IPS DF 6.9 (cell line): ENCODE measurements at places on chromosomes 13 and 19.

DNA sequence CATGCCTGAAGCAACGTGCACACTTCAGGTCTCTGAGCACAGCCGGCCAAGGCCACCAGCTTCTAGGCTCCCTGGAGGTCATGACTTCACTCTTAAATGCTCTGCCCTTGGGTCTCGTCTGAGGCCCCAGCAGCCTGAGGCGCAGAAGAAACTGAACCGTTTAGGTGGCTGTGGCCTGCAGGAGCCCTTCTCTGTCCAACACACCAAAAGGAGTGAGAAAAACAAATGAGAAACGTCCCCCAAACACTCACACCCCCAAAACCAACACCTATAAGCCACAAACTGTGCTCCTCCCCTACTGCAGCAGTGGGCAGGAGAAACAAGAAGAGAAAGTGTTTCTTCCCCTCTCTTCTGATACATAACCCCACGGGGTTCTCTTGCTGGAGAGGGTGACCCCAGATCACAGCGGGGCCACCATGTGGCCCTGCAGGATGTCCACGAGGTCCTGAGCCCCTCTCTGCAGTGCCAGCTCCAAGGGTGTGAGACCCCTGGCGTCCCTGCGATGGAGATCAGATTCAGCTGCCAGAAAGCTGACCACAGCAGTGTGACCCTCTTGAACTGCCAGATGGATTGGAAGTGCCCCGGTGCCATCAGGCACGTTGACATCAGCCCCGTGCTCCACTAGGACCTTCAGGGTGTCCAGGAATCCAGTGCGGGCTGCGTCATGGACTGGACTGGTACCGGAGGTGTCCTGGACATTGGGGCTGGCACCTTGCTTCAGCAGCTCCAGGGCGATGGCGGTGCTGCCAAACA is 1.0 kb upstream of the KRI1 start:
- no peak for DNase-seq

DNA sequence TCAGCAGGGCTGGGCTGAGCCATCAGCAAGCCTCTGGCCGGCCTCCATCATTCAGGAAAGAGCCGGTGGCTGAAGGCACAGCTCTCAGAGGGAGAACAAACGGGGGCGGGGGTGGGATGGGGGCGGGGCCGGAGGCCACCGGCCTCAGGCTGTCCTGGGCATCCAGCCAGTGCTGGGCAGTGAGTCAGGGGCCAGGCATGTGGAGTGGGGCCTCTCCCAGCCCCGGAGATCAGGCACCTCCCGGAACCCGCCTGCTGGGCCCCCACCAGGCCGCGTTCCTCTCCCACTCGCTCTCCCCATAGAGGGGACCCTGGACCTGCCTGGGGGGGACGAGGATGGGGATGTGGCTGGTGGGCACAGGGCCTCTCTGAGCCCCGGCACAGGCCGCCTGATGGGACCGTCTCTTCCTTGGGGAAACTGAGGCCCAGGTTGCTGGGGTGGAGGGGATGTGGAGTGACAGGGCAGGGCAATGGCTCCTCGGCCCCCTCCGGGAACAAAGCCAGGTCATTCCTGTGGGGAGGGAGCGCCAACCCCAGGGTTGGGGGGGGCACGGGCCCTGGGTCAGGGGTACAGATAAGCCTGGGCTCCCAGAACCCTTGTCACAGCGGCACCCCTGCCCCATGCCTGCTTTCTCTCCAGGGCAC is 12.9 kb downstream of the SPC24 start:
- DNase-seq = no peak

DNA sequence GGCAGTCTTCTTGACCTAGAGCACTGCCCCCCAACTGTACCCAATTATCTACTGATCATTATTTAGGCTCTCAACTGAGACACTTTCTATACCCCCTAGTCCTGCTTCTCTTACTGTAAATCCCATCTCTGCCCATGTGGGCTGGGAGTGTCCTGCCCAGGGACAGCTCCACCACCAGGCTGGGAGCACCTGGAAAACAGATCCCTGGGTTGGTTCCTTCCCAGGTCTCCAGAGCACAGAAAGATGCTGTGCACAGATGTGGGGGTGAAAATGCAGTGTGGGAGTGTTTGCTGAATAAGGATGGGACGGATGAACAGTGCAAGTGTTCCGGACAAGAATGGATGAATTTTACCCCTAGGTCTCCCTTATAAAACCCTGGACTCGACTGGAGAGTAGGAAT is 12.7 kb downstream of the CYP4F2 start:
- no peak for DNase-seq

DNA sequence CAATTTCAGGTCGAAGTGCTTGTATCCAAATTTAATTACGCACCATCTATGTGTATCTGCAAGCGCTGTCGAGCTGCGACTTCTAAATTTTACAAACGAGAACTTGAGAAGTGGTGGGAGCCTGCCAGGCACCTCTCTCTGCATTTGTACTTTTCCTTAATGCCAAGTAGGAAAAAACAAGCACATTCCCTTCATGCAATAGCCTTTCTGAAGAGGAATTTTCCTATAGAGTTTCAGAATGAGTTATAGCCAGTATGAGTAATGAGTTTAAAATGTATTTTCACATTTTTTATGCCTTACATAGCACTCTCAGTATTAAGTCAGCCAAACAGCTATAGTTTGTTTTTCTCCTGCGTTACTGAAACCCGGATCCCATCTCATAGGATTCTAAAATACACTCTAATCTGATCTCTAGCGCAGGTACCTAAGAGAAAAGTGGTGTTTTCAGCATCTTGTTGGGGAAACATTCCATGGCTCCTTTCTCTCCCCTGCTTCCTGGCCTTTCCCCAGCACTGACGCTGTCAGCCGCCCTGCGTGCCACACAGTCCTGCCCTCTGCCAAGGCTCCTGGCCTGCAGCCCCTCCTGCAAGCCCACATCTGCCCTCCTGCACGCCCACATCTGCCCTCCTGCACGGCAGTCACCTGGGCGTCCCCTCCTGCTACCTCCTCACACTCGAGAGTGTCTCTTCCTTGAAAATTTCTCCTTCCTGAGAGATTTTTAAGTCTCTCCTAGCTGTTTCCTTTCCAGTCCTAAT is 526.9 kb downstream of the MYO16 start:
- no peak for DNase-seq

DNA sequence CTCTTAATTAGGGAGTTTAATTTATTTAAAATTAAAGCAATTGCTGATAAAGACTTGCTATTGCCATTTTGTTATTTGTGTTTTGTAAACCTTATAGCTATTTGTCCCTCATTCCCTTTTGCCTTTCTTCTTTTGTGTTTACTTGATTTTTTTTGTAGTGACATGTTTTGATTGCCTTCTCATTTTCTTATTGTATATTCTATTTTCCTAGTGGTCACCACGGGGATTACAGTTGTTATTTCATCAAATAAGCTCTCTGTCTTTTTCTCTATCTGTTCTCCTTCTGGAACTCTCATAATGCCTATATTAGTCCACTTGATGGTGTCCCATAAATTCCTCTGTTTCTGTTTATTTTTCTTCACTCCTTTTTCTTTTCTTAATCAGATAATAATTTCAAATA is 64.4 kb upstream of the FRY start:
- DNase-seq = no peak

DNA sequence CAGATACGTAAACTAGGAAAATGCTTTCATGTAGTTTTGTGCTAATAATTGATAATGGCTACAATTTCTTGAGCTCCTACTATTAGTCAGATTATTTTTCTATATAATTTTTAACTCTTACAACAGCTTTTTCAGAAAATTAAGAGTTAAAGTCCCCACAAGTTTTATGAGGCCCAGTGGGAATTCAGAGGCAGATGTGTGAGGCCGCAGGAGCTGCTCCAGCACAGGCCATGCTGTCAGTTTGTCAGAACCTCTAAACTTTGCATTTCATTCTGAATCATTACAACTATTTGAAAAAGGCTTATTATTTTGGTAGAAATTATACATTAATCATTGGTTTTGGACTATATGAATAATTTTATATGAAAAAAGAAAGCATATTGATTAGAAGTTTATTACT is 370.8 kb downstream of the MYO16 start:
- no peak for DNase-seq

- no peak for DNase-seq
Measured at GRCh38 chr13:44368062-44368591, 5.5 kb upstream of the SERP2 start.

DNA sequence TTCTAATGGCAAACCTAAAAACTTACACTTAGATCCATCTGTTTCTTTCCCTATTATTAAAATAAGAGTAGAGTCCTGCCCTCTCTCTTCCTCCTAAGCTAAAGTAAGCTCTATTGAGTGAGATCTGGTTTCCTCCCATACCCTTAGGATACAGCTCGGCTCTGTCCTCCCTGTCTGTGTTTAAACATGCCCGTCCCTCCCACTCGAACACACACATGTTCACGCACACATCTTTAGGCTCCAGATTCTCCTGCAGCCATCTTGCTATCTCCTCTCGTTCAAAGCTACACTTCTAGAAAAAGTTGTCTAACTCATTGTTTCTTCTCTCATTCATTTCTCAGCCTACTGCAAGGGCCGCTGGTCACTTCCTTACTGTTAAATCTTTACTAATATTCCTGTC is 15.1 kb upstream of the CEBPG start:
- DNase-seq = no peak

DNA sequence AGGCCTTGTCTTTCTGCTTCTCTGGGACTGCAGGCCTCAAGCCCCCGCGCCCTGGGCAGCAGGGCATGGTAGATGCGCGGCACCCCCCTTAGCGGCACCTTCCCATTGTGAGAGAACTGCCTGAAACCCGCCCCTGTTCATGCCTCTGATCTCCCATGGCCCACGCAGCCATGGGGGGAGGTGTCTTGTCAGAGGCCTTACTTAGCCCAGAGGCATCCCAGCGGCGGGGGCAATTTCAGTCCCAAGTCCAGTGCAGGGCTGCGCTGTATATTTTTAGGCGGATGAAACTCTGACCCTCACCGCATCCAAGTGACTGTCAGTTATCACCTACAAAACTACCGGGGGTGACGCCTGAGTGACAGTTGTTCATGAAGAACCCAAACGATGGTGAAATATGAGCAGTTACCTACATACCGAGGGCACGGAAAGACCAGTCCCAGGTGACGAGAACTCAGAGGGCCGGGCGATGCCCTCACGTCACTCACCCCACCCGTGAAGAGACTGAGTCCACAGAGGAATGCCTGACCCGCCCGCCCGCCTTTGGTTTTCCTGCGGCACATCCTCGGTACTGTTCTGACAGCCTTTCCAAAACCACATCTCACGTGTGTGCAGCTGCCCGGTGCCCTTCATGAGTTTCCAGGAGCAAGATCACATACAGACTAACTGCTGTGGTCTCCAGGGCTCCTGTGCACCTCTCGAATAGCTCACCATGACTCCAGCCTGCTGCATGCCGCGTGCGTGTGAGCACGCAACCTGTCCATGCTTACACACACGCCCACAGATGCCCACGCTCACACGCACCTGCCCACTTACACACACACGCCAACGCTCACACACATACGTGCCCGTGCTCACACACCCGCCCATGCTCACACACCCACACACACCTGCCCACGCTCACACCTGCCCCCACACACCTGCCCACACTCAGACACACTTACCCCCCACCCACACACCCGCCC is 14.4 kb downstream of the IL17D start:
- no peak for DNase-seq

DNA sequence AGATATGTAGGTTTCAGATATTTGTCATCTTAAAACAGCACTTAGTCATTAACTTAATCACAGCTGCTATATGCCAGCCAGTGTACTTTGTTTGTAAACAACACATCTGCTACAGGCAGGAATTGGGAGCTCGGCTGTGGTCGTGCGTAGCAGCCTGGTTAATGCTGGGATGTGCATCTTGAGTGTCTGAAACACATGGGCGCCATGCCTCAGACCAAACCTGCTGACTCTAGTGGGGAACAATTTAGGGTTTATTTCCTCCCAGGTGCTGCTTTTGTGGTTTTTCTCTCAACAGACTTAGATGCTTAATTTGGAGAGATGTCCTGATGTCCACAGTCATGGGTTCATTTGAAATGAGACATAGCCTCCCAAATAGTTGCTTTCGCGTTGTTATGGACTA is 238.5 kb upstream of the TMTC4 start:
- DNase-seq = no peak

GRCh38 chr19:37353968-37354367 is 16.9 kb upstream of the ZNF527 start:
- no peak for DNase-seq

DNA sequence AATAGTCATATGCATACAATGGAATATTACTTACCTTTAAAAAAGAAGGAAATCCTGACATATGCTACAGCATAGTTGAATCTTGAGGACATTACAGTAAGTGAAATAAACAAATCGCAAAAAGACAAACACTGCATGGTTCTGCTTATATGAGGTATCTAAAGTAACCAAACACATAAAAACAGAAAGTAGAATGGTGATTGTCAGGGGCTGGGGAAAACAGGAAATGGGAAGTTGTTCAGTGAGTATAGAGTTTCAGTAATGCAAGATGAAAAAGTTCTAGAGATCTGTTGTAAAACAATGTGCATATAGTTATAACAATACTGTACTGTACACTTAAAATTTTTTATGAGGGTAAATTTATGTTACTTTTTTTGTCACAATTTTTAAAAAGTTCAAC is 219.4 kb downstream of the KLF5 start:
- no peak for DNase-seq

- DNase-seq = peak; percentile 37
Measured at GRCh38 chr19:7197119-7197759, 97.0 kb downstream of the INSR start.

DNA sequence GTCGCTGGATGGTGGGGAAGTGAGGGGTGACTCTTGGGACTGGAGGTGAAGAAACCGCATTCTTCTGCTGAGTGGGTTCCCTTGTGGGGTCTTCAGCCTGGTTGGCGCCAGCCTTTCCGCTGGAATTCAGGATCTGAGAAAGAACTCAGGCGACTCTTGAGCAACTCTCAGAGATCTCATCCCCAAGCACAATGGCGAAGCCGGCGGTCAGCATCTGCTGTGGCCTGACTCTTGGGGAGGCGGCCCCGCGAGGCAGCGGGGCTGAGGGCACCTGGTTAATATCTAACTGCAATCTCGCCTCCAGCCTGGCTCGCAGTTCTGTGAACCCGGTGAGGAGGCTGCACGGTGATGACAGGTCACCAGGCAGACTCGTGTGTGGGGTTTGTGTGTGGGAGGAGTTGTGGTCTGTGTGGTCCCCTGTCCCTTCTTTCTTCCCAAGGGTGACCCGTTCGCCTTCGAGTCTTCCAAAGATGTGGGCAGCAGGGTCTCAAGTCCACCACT is 883 bp downstream of the ZNF441 start:
- no peak for DNase-seq

- DNase-seq = no peak
Measured at GRCh38 chr13:106821979-106822378, 254.0 kb upstream of the ARGLU1 start.

GRCh38 chr19:50377051-50377461 is 799 bp downstream of the NR1H2 start:
- DNase-seq = no peak

GRCh38 chr19:12092065-12092867 is 27.7 kb downstream of the ZNF844 start:
- peak; percentile 71 for DNase-seq

- no peak for DNase-seq
Measured at GRCh38 chr13:72186730-72187422, 319.9 kb upstream of the DACH1 start.
